ENCODE measurements at places on chromosomes 1 and 21.

DNA sequence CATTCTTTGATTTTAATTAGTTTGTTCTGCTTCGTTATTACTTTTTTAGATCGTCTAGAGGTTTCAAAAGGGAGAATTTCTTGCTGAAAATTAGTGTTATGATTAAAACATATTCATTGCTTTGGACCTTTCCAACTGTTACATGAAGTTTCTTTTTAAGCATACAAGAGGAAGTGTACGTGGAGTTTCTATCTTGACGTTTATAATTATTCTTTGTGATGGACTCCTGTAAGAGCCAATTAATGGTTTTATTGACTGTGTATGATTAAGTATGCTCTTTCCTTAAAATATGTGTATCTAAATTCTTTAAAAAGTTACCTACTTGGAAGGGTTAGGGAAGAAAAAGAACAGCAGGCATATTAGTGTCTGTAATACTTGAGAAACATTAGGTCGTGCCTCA, 37.8 kb downstream of the SPEN start:
- no peak for DNase-seq

DNA sequence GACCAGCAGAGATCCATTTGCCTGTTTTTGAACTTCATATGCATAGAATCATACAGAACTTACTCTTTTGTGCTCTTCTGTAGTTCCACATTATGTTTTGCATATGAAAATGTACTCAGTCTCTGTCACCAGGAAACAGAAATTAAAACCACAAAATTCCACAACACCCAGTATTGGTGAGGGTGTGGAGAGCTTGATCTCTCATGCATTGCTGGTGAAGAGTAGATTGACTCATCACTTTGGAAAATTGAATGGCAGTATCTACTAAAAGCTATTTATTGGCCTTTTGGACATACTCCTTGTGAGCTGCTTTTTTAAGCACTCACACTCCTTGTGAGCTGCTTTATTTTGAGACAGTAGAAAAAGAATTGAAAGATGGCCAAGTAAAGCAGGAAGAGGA, 43.3 kb downstream of the VTCN1 start:
- no peak for DNase-seq

DNA sequence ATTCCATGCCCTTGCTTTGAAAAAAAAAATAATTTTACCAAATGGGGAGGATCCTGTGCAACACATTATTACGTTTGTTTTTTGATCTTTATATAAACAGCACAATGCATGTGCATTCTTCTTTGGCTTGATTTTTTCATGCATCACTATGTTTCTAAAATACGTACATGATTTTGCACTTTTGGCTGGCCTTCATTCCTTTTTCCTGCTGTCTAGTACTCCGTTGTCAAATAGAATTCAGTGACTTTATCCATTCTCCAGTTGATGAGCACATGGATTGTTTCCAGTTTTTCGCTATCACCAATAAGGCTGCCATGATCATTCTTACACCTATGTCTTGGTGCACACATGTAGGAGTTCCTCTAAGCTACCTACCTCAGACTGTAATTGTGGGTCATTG, 63.0 kb upstream of the ID3 start:
- DNase-seq = no peak

GRCh38 chr1:20891091-20891490, 104.0 kb upstream of the HP1BP3 start:
- DNase-seq = no peak

GRCh38 chr1:84705513-84705912, 15.3 kb upstream of the SSX2IP start:
- DNase-seq = no peak

DNA sequence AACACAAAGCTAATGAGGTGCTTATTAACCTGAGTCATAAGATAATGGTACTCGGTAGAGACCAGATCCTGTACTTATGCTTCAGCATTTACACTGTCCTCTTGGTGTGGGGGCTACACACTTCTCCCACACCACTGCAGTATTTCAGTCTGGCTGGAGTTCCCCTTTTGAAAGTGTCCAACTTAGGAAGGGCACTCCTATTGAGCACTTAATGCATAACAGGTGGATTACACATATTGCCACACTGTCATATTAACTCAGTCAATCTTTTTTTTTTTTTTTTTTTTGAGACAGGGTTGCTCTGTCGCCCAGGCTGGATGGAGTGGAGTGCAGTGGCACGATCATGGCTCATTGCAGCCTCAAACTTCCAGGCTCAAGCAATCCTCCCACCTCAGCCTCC, 1.5 kb downstream of the GPATCH4 start:
- no peak for DNase-seq

DNA sequence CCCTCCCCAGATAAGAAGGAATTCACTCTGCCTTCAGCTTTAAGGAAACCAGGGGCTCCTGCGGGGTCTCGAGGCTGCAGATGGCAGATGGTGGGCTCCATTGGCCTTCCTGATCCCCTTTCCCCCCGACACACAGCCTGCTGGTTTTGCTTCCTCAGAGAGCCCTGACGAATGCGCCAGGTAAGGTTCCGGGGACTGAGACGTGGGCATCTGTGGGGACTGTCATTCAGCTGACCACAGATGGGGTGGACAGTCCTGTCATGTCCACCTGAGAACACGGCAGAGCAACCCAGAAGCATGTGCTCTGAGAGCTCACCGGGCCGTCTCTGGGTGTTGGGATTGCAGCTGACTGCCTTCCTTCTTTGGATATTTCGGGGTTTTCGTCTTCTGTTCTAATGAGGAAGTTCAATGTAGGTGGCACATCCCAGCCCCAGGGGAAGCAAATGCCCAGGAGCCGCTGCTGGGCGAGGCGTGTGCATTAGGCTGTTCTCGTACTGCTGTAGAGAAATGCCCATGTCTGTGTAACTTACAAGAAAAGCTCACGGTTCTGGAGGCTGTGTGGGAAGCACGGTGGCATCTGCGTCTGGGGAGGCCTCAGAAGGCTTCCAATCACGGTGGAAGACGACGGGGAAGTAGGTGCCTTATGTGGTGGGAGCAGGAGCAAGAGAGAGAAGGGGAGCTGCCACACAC, 22.6 kb upstream of the TTC34 start:
- no peak for DNase-seq

- DNase-seq = no peak
Measured at GRCh38 chr1:219433001-219433400, 179.9 kb downstream of the ZC3H11B start.

GRCh38 chr1:112672842-112673241, 1.6 kb upstream of the MOV10 start:
- no peak for DNase-seq

DNA sequence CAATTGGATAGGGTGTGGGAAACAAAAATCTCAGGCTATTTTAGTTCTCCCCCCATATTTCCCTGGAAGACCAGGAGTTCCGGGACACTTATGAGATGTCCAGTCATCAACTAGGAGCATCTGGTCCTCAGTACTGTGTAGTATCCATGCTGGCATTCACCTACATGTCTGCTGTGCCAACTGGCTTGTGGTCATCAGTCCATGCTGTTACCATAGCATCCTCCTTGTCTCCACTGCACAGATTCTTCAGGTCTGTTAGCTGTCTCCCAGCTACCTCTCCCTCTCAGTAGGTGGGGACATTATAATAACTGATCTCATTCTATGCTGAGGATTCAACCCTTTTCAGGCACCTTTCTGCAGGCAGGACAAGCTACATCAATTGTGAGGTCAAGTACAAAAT, 302.9 kb downstream of the BARHL2 start:
- DNase-seq = no peak

GRCh38 chr1:24635195-24635843, 7.8 kb upstream of the SRRM1 start:
- DNase-seq = peak; percentile 67

GRCh38 chr1:119715542-119715941, 3.8 kb downstream of the PHGDH start:
- DNase-seq = no peak

DNA sequence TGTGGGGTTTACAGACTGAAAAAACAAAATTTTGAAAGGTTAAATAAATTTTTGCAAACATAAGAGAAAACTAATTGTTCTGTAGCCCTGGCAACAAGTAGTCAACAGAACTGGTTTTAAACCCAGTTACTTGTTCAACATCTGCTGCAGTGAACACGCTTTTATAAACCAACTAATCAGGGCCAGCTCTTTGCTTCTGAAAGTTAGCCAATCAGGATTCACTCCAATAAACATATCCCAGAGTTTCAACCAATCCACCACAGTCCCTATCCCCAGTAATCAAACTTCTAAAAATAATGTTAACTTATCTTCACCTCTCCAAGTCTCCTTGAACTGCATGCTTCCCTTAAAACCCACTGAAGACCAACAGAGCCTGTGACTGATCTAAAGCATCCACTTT, 306.6 kb downstream of the CTH start:
- DNase-seq = no peak

DNA sequence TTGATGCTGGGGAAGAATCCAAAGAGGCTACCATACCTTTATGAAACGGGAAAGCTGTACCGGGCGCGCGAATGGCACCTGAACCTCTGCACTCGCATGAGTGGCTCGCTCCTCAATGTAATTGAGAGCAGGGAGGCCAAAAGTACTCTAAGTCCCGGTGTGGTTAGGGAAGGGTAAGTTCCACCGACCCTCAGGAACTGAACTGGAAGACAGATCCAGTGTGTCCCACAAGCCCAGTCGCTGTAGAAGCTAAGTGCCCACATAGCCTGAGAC, 1.0 kb downstream of the GATAD2B start:
- no peak for DNase-seq

- no peak for DNase-seq
Measured at GRCh38 chr1:1282998-1283397, 2.8 kb downstream of the SCNN1D start.

DNA sequence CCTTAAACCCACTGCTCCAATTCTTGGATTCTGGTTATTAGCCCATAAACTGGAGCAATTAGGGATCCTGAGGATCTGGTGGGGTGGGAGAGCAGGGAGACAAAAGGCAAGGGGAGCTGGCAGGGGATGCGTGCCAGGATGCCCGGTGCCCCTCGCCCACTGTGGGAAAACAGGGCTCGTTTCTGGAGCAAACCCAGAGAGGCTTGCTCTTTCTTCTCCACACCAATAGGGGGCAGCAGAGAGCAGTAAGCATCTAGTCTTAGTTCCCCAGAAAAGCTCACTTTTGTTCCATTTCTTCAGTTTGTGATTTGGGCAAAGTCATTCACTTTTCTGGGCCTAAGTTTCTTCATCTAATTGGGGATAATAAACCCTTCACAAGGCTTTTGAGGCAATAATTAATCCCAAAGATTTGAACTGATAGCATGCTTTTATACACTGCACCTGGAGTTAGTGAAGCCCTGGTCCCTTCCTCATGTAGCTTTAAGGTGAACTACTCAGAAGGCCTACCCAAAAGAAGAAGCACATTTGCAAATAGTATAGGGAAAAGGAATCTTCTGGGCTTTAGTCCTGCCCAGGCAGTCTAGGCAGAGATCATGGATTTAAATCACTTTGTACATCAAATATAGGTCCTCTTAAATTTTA, 160.6 kb upstream of the USP24 start:
- DNase-seq = peak; percentile 15
